ENCODE measurements at places on chromosomes 11 and 22.

GRCh38 chr22:38163844-38164550 is 17.6 kb downstream of the PLA2G6 start:
- DNase-seq: no peak

DNA sequence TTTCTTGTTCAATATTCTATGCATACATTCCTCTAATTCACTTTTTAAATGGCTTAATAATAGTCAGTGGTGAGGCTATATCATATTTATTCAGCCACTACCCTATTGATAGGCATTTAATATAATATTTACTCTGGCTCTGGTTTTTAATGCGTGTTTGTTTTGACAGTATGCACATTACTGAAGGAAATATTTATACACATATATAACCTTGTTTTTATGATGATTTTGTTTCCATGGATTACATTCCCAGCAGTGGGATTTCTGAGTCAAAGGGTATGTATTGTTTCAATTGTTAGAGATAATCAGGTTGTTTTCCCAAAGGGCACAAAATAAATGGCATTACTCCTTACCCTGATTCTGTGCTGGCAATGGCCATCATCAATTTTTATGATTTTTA is 105.8 kb downstream of the UVRAG start:
- no peak for DNase-seq

- DNase-seq: no peak
Measured at GRCh38 chr11:2689651-2690575, 9.9 kb downstream of the KCNQ1OT1 start.

- no peak for DNase-seq
Measured at GRCh38 chr22:19525116-19525660, 978 bp upstream of the CLDN5 start.

DNA sequence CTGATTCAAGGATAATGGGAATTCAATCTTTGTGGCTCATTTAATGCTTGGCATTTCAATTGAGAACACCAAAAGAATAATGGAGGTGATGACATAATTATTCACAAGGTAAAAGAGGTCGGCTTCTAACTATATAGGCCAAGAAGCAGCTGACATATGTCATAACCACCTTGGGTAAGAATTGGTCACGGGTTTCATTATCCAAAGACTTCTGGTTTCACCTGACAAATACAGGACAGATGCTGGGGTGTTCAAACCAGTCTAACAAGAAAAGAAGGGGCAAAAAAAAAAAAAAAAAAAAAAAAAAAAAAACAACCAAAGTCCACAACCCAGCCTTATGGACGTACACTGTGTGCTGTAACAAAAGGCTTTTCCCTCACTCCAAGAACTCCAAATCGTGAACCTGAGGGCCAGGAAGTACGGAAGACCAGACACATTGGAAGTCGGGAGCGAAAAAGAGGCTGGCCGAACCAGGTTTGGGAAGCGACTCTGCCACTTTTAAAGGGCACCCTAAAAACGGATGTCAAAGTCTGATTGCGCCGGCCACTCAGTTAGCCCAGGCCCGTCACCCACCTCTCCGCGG is 385 bp downstream of the HARBI1 start:
- DNase-seq: no peak

DNA sequence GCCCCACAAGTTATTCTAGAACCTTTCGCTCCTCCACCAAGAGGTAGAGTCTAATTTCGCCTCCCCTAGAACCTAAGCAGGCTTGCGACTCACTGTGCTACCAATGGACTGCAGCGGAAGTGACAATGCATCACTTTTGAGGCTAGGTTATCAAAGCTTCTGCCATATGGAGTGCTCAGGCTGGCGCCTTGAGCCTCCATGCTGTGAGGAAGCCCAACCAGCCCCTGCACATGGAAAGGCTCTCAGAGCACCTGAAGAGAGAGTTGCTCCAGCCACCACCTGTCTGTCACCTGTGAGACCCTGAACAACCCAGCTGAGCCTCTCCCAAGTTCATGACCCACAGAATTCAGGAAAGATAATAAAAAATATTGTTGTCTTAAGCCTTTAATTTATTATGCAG is 29.3 kb upstream of the CBX7 start:
- no peak for DNase-seq

DNA sequence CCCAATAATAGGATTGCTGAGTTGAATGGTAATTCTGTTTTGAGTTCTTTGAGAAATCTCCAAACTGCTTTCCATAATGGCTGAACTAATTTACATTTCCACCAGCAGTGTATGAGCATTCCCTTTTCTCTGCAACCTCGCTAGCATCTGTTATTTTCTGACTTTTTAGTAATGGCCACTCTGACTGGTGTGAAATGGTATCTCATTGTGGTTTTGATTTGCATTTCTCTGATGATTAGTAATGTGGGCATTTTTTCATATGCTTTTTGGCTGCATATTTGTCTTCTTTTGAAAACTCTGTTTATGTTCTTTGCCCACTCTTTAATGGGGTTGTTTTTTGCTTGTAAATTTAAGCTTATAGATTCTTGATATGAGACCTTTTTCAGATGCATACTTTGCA is 97.4 kb downstream of the FDX1 start:
- no peak for DNase-seq

DNA sequence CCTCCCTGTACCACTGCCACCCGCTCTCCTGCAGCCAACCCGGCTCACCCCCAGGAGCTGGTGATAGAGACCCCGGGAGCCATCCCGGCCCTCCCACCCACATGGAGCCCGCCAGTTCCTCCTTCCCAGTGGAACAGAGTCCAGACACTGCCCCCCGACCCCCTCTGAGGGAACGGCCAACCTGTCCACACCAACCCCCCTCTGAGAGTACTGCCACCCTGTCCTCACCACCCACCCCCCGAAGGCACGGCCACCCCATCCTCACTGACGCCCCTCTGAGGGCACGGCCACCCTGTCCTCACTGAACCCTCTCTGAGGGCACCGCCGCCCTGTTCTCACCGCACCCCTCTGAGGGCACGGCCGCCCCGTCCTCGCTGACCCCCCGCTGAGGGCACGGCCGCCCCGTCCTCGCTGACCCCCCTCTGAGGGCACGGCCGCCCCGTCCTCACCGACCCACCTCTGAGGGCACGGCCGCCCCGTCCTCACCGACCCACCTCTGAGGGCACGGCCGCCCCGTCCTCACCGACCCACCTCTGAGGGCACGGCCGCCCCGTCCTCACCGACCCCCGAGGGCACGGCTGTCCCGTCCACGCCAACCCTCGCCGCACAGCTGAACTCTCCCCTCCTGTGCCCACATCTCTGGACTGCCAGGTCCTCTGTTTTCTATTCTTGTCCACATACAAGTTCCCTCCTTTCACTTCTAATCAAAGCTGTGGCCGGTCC is 18.0 kb downstream of the TOLLIP start:
- no peak for DNase-seq

GRCh38 chr22:47139013-47139789 is 376.8 kb downstream of the TBC1D22A start:
- no peak for DNase-seq

GRCh38 chr11:119891055-119891768 is 162.2 kb upstream of the NECTIN1 start:
- no peak for DNase-seq

- no peak for DNase-seq
Measured at GRCh38 chr22:21928048-21928447, 24.6 kb downstream of the PPM1F start.

GRCh38 chr22:48701296-48702030 is 1126.2 kb downstream of the BRD1 start:
- no peak for DNase-seq

- no peak for DNase-seq
Measured at GRCh38 chr11:80457823-80458222, 1017.0 kb upstream of the TENM4 start.

GRCh38 chr11:69650081-69650831 is 9.3 kb downstream of the CCND1 start:
- DNase-seq: no peak

GRCh38 chr11:112115386-112115785 is 28.7 kb downstream of the SDHD start:
- no peak for DNase-seq

- DNase-seq: no peak
Measured at GRCh38 chr11:12060385-12060985, 49.9 kb upstream of the MICAL2 start.
